ENCODE measurements at places on chromosomes 12 and 14.

DNA sequence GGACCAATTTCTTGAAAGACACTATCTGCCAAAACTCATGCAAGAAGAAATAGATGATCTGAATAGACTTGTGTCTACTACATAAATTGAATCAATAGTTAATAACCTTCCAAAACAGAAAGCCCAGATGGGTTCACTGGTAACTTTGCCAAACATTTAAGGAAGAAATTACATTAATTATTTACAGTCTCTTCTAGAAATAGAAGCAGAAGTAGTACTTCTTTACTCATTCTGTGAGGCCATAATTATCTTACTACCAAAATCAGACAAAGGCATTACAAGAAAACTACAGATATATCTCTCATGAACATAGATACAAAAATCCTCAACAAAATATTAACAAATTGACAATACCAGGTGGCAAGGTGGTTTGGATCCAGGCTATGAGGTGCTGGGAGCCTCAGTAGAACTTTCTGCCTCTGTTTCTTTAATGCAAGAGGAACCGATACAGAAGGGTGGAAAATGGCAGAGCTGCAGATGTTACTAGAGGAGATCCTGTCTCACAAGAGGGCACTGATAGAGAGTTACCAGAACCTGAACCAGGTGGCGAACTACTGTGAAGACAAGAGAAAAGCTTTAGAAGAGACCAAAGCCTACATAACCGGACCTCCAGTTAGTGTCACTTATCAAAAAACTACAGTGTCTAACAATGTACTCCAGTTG, 33.7 kb upstream of the KTN1 start:
- no peak for DNase-seq

DNA sequence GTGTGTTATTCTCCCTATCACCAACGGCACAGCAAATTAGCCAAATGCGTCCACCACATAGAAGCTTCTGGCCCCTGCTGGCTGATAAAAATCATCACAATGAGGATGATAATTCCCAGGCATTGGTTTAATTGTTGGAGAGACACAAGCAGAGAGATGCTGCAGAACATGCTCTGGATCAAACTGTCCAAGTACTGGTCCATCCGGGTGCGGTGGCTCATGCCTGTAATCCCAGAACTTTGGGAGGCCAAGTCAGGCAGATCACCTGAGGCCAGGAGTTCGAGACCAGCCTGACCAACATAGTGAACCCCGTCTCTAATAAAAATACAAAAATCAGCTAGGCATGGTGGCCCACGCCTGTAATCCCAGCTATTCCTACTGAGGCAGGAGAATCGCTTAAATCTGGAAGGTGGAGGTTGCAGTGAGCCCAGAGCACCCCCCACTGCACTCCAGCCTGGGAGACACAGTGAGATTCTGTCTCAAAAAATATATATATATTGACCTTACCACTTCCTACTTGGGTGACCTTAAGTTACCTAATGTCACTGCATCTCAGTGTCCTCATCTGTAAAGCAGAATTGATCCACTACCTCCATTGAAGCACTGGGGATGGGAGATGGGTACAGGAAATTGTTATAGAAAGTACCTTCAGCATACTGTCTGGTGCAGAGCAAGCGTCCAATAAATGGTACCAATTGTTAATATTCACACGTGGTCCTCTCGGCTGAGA, 83.7 kb upstream of the EGLN3 start:
- no peak for DNase-seq

- no peak for DNase-seq
Measured at GRCh38 chr12:79326222-79326621, 364.5 kb downstream of the PAWR start.

- no peak for DNase-seq
Measured at GRCh38 chr12:99771659-99772058, 124.1 kb downstream of the GARIN6 start.

DNA sequence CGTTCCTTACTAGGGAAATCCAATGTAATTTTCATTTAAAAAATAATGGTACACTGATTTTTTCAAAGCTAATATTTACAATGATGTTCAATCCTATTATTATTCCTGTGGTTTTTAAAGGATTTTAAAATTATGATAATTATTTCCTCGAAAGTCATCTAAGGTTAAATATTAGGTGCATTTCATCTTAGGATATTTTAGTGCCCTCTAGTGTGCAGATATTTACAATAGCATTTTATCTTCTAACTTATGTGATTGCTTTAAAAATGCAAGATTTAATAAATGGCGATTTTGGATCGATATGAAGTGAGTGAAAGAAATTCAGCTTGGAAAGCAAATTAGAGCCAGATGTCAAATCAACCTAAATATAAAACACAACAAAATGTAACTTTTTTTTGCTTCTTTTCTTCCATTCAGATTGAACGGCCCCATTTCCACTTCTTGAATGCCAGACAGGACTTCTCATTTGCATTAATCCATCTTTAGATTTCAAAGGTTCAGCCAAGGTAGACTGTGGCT, 293.5 kb downstream of the SLC6A15 start:
- DNase-seq: no peak

- no peak for DNase-seq
Measured at GRCh38 chr14:29815016-29815674, 112.5 kb downstream of the PRKD1 start.

DNA sequence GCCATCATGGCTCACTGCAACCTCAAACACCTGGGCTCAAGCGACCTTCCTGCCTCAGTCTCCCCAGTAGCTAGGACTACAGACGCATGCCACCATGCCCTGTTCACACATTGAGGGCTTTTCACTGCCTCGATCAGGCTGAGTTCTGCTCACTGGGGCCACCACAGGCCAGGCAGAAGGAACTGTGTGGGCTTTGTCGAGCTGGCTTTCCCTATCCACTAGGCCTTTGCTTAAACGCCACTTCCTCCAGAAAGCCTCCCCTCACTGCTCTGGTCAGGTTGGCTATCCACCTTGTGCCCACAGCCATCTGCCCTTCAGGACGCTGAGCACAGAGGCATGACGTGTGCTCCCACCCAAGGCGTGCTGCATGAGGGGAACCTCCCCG, 45.2 kb downstream of the MLXIP start:
- no peak for DNase-seq

DNA sequence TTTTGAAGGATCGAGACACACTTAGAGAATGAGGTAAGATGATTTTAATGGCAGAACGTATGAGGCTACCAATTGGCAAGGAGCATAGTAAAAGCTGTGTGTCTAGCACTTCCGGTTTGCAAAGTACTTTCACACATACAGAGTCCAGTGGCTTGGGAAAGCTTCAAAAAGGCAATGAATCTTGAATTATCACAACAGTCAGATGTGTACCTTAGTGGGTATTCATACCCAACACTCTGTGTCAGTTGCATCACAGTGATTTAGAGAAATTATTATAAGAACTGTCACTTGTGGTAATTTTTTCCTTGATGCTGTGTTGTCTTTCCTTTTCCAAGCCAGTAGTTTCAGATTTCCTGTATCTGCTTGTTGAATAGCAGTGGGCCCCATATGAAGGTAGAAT, 424.1 kb downstream of the PCNX1 start:
- no peak for DNase-seq

DNA sequence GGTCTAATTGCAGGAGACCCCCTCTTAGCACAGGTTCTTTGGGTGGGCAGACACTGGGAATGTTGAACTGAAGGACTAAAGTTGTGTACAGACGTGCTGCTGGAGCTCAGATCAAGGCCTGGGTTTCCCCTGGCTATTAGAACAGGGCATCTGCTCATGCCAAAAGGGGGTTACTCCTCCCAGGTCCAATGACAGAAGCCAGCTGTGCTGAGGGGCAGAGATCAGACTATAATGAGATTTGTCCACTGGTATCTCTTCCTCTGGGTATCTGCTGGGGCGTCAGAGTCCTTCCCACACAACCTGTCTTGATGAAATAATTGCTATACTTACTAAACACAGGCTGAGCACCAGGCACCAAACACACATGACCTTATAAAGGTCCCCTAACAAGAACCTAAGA, 42.6 kb downstream of the LTBP2 start:
- DNase-seq: no peak
